ENCODE measurements at places on chromosomes 16 and 17.

- DNase-seq, result no peak
These were observed 26.4 kb downstream of the LDAF1 start for GRCh38 chr16:21184834-21185233.

GRCh38 chr17:792277-792676, 10.1 kb downstream of the MRM3 start:
- DNase-seq, result no peak

- DNase-seq, result no peak
These were observed 130.8 kb upstream of the CES5A start for GRCh38 chr16:56005958-56006357.

DNA sequence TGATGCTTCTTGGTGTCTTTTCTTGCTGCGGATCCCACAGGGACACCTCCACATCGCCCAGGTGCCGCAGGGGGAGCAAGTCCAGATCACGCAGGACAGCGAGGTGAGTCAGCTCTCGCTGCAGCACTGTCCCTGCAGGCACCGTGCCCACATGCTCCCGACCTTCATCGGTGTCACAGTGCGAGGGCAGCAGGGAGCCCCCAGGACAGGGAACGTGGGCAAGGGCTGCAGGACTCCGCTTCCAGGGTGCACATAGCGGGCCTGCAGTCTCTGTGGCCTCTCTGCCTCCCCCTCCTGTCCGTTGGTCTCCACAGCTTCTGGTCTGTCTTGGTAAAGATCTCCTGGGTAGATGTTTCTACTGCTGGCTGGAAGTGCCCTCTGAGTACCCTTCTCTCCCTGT, 84.1 kb downstream of the BANP start:
- no peak for DNase-seq

DNA sequence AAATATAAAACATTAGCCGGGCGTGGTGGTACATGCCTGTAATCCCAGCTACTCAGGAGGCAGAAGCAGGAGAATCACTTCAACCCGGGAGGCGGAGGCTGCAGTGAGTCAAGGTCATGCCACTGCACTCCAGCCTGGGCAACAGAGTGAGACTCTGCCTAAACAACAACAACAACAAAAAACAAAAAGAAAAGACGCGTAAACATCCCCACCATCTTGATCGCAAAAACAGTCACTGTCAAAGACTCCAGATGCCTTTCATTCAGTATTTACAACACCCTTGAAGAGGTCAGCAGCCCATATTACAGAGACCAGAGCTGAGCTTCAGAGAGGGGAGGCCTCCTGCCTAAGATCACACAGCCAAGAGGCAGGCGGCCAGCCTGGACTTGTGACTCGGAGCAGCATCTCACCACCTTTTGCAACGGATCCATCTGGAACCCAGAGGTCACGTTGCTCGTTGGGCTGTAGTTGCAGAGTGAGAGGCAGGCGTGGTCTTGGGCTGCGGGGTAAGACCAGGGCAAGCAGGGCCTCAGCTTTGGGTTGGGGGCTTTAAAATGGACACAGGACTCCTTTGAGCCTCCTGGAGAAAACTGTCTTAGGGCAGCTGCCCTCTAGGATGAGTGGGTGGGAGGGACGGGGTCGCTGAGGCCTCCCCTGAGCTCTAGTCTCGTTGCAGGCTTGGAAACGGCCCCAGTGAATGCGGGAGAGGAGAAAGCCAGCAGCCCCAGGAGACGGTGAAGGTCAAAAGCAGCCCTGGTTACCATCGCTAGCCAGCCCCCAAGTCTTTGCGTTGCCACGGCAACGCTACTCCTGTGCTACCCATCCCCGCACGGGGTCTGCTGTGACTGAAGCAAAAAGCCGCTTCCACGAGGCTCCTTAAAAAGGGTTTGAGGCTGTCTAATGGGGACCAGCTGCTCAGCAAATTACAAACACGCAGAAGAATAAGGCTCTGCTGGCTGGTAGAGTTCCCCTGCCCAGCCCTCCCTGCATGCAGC, 26.1 kb downstream of the LGALS3BP start:
- no peak for DNase-seq

DNA sequence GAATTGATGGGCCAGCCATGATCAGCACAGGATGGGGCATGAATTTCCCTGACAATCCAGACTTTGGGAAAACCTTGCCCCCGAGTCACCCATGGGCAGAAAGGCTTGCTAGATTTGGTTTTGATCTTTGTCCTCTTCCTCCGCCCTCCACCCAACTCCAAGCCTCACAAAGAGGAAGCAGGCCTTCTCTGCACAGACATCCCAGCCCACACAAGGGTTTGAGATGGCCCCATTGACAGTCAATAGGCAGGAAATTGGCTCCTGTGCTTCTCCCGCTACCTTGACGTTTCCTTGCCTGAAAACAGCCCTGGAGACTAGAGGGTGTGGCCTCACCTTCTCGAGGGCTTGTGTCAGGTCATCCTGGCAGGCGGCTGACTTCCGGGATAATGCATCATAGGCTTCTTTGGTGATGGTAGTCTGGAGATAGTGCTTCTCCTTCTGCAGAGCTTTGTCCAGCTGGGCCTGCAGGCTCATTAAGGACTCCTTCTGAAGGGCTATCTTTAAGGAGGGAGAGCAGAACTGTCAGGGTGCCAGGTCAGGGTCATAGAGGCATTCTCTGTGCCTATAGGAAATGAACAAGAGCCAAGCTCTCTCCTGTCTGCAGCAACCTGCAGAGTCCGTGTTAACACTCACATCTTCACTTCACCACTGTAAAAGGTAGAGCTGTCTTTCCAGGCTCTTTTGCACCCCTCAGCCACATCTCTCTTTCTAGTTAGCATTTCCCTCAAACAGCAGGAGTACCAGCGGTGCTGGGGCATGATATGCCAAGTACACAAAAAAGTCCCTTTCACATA, 32.2 kb downstream of the DHX38 start:
- DNase-seq, result no peak

GRCh38 chr17:73292031-73292531, 19.7 kb downstream of the CDC42EP4 start:
- peak; percentile 56 for DNase-seq

DNA sequence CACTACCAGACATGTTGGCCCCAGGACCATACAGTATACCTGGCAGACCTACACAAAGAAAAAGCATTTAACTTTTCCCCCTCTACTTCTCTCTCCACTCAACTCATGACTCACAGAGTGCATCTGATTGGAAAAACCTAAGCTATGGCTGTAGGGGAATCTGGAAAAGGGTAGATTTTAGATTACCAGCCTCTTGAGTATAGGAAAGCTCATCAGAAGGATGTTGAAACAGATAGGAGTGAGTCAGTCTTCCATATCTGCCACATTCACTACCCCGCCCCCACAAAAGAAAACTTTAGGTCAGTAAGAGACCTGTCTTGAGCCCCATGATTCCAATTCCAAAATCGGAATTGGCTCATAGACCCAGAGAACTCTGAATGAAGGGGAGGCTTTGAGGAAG, 12.3 kb downstream of the KRT9 start:
- DNase-seq, result no peak

DNA sequence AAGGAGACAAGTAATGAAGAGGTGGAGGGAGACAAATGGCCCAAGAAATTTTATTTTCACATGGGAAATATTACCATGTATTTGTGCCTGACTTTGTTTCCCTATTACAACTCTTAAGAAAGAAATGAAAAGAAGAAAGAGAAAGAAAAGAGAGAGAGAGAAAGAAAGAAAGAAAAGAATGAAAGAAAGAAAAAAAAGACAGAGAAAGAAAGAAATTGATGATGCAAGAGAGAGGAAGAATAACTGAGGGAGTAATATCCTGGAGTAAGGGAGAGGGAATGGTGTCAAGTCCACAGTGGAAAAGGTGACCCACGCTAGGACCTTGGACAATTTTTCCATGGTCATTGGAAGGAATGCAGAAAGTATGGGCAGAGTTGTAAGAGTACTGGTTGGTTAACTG, 10.1 kb upstream of the ACSM3 start:
- DNase-seq, result no peak

GRCh38 chr16:9599415-9600120, 508.1 kb downstream of the HAPSTR1 start:
- no peak for DNase-seq

GRCh38 chr17:35731239-35731916, at the start of gene RASL10B:
Gene RASL10B, plus strand, starts transcription at chr17:35731639. Its CDS starts 3,546 bp downstream, at chr17:35735185.
- peak; percentile 90 for DNase-seq

GRCh38 chr16:72493716-72494415, 321.9 kb upstream of the PMFBP1 start:
- DNase-seq, result peak; percentile 46

DNA sequence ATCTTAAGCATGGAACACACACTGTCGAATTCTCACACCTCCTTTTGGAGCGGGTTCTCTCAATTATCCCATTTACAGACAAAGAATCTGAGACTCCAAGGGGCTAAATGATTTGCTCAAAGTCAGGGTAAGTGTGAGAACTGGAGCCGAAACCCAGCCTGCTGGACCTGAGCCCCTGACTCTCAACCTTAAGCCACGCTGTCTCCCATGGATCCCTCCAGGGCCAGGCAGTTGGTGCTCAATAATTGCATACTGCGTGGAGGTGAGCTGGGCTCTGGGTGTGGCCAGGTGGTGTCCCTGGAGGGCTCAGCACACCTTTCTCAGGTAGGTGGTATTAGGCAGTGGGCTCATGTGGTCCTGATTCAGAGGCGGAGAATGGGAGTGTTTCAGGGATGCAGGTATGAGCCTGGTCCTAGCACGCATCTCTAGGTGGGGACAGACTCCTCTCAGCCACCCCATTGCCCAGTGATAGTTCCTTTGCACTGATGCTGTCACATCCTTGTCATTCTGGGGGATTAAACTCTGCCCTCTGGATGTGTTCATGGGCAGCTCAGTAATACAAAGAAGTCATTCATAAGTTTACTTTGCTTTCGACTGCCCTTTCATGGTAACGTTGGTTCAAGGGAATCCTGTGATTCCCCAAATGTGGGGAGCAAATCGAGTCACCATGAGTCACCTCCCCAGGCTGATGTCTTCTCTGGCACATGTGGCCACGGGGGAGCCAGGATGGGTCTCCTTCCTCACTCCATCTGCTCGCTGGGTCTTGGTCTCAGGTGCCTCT, 399.5 kb upstream of the TNRC6C start:
- DNase-seq, result no peak

DNA sequence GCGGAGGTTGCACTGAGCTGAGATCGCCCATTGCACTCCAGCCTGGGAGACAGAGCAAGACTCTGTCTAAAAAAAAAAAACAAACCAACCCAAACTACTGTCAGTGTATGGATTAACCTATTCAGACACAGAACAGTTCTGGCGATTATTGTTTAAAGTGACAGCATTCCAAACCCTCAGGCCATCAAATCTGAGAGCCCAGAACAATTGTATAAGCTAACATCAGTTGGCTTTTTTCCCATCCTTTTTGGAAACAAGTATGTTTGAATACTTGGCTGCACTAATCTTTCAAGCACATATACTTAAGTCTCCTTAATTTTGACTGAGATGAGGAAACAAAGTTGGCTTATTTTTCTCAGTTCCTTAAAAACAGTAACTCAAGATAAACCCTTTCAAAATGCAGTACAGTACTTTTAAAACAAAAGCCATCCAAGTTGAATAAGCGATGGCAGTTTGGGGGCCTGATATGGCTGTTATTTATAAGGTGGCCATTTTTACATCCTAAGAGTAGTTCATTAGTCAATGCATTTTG, 1.4 kb downstream of the ZSWIM7 start:
- no peak for DNase-seq

DNA sequence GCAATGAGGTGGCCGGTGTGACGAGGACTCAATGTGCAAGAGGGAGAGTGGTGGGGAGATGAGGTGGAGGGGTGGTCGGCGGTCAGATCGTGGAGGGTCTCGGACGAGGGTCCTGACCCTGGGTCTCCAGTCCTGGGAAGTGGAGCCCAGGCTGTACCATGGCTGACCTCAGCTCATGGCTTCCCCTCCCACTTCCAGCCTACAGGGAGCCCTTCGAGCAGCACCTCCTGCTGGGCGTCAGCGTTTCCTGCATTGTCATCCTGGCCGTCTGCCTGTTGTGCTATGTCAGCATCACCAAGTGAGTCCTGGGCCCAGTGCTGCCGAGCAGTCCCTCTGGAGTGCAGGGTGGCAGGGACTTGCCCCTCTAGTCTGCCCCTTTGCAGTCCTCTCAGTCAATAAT, 41.8 kb downstream of the IL4R start:
- peak; percentile 39 for DNase-seq

- DNase-seq, result no peak
These were observed 14.3 kb downstream of the PRCD start for GRCh38 chr17:76554131-76554530.

GRCh38 chr17:62219221-62219899, 154.3 kb upstream of the MED13 start:
- no peak for DNase-seq

DNA sequence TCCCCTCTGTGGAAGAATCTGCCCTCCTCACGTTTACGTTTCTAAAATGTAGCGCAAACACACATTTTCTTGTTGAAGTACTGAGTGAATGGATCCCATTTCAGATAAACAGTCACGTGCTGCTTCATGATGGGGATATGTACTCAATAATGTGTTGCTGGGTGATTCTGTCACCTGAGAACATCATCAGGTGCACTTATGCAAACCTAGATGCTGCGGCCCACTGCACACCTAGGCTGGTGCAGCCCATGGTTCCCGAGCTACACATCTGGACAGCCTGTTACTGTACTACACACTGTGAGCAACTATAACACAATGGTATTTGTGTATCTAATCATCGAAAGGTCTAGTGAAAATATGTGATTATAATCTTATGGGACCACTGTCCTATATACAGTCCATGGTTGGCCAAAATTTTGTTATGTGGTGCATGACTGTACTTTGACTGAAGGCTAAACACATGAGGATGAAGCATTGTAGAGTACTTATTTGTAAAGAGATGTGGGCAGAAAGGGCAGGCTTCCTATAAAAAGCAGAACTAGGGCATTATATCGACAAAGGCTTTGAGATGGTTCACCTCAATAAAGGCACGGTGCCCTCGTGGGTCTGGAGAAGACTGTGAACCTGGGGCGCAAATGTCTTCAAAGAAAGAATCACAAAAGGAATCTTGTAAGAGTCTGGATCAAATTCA, 26.3 kb downstream of the MARF1 start:
- DNase-seq, result no peak

DNA sequence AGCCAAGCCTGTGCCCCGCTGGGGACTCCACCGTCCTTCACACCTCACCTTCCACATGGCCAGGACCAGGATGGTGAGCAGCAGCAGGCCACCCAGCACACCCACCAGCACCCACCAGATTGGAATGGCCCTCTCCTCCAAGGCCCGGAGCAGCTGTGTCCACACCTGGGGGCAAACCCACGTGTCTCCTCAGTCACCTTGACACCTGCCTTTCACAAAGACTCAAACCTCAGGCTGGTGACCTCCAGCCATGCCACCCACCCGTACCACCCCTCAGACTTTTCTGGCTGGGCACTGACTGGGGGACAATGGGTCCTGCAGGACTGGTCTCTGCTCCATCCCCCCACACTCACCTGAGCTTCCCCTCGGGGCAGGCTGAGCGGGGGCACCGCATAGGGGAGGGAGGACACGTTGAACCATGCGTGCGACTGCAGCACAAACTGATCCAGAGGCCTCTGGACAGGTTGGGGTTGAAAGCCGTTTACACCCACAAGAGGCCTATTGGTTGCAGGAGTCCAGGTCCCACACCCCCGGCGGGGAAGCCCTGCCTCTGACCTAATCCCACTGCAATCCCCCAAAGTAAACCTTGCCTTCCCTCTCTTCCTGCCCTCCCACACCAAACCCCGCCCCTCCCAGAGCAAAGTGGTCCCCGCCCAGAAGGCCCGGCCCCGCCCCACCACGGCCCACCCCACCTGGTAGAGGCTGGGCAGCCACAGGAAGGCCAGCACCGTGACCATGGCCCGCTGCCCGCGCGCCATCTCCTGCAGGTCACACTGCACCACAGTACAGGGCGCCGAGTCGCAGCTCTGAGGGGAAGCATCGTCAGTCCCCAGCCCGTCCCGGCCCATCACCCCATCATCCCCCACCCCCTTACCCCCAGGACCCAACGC, 10.9 kb upstream of the FAM171A2 start:
- DNase-seq, result no peak

GRCh38 chr17:63998721-63999679, 849 bp downstream of the PRR29 start:
- DNase-seq, result no peak
